T-helper 2 cell (primary cell): ENCODE measurements at places on chromosomes 3 and 15.
A peak's percentile ranks its signal among the peaks of the same experiment; 100 is the strongest.

DNA sequence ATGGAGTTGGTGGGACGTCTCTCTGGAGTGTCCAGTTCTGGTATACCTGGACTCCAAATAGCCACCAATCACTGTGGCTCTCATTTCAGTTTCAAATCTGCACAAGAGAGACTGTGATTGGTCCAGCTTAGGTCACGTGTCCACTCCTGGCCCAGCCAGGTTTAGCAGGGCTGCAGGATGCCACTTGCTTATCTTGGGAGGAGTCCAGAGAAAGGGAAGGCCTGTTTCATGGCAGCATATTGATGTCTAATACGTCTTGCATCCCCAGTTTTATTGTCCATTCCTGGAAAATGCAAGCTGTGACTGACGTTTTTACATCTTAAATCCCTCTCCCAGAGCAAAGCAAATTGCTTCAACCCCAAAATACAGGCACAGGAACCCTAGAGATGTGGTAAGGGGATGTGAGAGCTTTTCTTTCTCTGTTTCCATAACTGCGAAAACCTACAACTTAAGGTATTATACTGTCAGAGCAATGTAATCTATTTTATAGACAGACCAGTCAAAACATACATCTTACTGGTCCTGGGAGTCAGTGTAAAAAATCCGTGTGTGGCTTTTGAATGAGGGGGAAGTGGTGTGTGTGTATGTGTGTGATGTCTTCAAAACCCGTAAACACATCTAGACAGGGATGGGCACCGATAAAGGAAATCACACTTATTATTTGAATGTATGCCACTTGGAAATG lies 274.4 kb downstream of the TLE3 start:
- no peak for DNase-seq

DNA sequence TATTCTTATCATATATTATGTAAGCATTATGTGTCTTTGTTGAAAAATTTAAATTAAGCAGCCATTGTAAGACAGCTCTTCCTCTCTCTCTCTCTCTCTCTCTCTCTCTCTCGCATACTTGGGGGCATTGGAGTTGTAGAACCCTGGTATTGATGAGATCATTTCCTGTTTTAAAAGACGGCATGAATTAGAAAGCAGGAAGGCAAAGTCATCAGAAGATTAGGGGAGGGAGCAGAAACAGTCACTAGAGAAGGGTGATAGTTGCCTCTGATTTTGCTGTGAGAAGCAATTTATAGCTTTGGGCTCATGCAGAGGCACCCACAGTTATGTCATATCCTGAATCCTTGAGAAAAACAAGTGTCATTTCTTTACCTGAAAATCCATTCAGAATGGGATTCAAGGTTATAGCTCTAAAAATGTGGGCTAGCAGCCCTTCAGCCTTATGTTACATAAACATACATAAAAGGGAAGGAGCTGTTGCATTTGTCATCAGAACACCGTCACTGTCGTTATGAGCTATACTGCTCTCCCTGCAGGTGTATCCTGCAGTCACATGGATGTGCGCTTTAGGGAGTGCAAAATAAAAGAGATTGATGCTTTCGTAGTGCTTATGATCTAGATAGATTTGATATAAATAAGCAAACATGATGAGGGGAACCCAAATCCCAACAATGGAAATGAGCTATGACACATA lies 213.8 kb downstream of the NR1D2 start:
- peak; percentile 5 for DNase-seq

DNA sequence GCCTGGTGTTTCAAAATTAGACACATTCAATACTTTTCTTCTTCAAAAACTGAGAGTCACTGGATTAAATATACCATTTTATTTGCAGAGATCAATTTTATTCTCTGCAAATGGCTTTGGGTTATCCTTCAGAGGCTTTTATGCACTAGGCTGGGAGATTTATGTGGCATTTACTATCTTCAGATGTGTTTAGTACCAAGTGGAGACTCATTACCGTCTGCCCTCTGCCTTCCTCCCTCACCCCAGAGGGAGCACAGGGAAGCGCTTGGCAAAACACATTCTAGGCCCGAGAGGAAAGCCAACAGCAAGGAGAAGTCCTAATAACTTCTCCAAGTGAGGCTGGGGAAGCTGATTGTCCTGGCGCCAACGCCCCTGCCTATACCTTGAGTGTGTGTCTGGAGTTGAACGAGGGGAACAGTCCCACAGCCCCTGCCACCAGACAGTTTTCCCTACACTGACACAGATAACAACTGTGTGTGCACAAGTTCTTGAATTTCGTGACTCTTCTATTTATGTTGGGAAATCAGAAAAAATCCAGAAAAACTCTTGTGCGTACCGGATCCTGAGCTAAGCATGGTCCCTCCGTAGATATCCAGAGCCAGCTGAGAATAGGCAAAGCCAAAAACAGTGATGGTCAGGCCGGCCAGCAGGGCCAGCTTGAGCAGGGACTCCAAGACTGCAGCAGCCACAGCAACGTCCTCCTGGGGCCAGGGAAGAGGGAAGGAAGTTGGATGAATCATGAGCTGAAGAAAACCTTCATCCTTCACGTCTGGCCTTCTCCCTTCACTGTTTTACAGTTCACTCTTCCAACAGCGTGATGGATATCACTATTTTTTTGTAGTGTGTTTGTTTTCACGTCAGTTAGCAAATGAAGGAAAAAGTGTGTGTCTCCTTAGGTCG lies 26.6 kb downstream of the RFT1 start:
- no peak for DNase-seq

DNA sequence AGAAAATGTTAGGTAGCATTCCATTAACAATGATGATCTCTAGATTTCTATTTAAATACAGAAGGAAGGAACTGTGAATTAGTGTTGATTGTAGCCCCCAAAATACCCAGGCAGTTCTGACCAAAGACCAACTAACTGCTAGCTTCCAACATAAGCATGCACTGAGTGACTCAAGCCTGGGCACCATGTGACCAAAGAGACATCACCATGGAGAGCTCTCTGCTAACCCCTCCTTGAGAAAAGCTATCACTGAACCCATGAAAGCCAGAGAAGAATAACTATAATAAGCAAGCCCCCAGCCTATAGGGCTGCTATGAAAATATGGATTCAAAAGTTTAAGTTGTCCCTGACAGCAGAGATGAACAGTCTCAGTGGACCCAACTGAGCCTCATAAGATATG lies 310.2 kb downstream of the ULK4 start:
- no peak for DNase-seq

DNA sequence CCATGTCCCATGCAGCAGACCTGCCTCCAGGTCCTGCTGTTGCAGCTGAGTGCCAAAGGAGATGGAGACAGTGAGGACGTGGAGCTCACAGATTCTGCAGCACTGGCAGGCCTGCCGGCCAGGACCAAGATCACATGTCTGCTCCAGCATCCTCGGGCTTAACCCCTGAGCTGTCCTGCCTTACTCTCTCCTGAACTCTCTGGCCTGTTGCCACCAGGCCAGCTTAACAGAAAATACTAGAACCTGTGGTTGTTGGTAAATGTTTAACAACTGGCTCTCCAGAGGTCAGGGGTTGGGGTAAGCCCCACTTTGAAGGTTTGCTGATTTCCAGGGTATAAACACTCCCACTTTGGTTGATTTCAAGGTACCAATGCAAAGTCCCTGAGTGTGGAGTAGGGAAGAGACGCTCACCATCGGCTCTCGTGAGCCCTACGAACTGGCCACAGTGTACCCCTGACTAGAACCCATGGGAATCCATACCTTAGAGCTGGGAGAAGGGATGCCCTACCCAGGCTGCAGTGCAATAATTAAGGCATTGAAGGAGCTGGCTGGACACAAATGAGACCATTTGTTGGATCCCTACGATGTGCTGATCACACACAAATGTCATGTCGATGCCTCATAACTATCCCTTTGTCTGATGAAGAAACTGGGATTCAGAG lies 147.9 kb downstream of the OR4M2 start:
- no peak for DNase-seq

DNA sequence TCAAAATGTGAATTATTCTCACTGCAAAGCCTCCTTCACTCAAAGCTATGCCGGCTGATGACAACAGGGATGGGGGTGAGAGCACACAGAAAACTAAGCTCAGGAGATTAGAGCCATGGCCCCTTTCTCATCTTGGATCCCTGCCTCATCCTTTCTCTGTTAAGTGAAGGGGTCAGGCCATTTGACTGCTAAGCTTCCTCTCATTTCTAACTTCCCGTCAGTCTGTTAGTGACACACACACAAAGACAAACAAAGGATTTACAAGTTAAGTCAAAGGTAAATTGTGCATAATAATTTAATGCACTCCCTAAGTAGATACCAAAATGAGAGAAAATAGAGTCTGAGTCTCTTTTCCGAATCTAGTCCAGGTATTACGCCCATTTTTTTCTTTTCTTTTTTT lies 1.2 kb downstream of the SS18L2 start:
- no peak for DNase-seq

GRCh38 chr3:8985411-8985831 lies 22.1 kb upstream of the RAD18 start:
- DNase-seq: no peak

GRCh38 chr3:23806534-23807423 lies 1.0 kb downstream of the UBE2E1 start:
- DNase-seq: no peak

- no peak for DNase-seq
These were observed 637.9 kb downstream of the NLGN1 start for GRCh38 chr3:174035328-174035886.

DNA sequence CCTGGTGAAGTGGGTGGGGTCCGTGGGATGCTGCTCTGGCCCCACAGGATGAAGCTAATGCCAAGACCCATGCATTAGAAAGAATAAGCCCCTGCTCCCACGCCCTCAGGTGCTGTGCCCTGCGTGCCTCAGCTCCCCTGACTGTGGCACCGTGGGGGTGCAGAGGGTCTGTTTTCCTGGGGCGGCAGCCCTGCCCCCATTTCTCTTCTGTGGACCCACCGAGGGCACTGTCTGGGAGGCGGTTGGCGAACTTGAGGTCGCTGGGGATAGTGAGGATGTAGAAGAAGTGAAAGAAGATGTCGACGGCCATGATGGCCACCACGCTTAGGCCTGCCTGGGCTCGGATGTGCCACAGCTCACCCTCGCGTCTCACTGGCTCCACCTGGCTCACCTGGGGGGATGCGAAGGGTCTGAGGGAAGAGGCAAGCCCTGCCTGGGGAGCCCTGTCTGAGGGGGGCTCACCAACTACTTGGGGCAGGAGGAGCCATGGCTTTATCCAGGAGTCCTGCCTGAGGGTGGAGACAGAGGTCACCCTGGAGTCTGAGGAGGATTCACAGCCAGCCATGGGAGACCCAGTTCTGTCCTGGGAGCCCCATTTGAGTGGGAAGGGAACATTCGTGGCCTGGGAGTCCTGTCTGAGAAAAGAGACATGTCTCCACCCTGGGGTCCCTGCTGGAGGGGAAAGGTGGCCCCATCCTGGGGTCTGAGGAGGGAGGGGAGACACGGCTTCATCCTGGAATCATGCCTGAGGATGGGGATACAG lies 5.1 kb downstream of the HHATL start:
- DNase-seq: no peak

DNA sequence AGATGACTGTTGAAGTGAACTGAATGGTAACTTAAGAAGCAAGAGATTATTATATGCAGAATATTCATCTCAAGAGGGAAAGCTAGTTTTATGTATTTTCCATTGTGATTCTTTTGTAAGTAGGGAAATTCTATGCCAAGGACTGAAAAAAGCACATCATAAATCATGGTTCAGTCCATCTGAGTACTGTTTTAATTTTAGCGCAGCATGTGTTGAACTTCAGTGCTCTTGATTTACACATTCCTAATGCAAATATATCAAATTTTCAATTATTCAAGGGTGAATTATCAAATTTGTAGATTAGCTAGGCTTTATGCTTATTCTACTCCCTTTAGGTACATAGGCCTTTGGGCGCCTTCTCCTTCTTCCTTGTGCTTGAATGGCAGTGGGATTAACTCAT lies 50.3 kb upstream of the TCF12 start:
- no peak for DNase-seq
